ENCODE measurements at places on chromosomes 4 and X.

GRCh38 chr4:76764251-76764650 is 133.7 kb downstream of the SOWAHB start:
- peak overlapping the region; percentile 6 for H3K27ac ChIP-seq
- H3K27me3 ChIP-seq, result no peaks in the 10 kb centered on the region
- H3K36me3 ChIP-seq, result peaks cover 30% of the 10 kb centered on the region
- H3K4me1 ChIP-seq, result peaks cover 33% of the 10 kb centered on the region
- H3K4me3 ChIP-seq, result no peak overlapping the region

GRCh38 chr4:139734201-139734874 is 68.7 kb downstream of the MGST2 start:
- peaks cover 55% of the 10 kb centered on the region for H3K4me1 ChIP-seq
- H3K4me3 ChIP-seq, result peak overlapping the region; percentile 80
- DNase-seq, result no peak
- H3K27me3 ChIP-seq, result no peaks in the 10 kb centered on the region

GRCh38 chrX:12972243-12972642 is 2.7 kb upstream of the TMSB4X start:
- H3K27ac ChIP-seq, result no peak overlapping the region
- peaks cover 3% of the 10 kb centered on the region for H3K27me3 ChIP-seq
- DNase-seq, result no peak
- no peak overlapping the region for H3K4me3 ChIP-seq
- peaks cover 14% of the 10 kb centered on the region for H3K36me3 ChIP-seq
- H3K4me1 ChIP-seq, result peaks cover 20% of the 10 kb centered on the region

DNA sequence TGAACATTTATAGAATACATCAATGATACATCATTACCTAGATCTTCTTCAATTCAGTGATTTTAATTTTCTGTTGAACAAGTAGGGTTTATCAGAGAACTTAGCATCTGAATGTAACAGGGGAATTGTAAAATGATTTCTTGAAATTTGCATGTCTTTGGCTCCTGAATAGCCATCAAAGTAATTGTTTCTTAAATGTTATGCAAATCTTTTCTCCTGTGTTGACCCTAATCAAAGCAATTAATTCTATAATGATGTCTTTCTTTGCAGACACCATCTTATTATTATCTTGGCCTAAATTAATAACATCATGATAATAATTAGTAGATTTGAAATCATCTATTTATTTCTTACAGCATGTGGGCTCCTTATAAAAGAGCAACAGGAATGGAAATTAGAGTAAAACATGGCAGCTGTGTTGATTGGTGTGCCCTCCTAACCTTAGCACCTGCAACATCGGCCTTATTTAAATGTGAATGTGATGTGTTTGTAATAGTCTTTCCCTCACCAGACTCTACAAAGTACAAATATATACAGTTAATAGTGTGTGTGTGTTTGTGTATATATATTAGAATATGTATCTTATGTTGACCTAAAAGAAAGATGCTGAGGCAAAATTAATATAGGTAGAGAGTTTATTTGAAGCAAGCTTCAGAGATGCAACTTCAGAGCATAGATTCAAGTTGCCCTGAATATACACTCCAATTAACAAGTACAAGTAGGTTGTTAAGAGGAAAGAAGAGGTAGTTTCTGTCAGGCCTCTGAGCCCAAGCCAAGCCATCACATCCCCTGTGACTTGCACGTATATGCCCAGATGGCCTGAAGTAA is 328.0 kb upstream of the TECRL start:
- no peaks in the 10 kb centered on the region for H3K27me3 ChIP-seq
- H3K36me3 ChIP-seq, result no peaks in the 10 kb centered on the region
- H3K27ac ChIP-seq, result no peak overlapping the region

- DNase-seq, result no peak
- no peak overlapping the region for H3K27ac ChIP-seq
- H3K36me3 ChIP-seq, result no peaks in the 10 kb centered on the region
- peaks cover 3% of the 10 kb centered on the region for H3K27me3 ChIP-seq
- no peak overlapping the region for H3K4me3 ChIP-seq
Measured at GRCh38 chr4:62571494-62571893, 1371.4 kb downstream of the ADGRL3 start.

DNA sequence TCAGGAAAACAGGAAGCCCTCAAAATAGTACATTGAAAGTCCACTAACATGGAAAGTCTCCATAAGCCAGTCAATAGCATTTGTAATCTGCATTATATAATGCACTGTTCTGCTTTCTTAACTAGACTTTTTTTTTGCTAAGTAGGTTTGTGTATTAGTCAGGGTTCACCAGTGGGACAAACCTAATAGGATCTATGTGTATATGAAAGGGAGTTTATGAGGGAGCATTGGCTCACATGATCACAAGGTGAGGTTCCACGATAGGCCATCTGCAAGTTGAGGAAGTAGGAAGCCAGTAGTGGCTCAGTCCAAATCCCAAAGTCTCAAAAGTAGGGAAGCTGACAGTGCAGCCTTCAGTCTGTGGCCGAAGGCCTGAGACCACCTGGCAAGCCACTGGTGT is 116.0 kb downstream of the MXRA5 start:
- no peak for DNase-seq
- H3K36me3 ChIP-seq, result no peaks in the 10 kb centered on the region
- no peak overlapping the region for H3K27ac ChIP-seq
- no peaks in the 10 kb centered on the region for H3K27me3 ChIP-seq
- H3K4me3 ChIP-seq, result no peak overlapping the region
- H3K4me1 ChIP-seq, result peaks cover 25% of the 10 kb centered on the region

GRCh38 chr4:123706973-123707372 is 310.4 kb downstream of the SPRY1 start:
- H3K27ac ChIP-seq, result no peak overlapping the region
- H3K4me3 ChIP-seq, result no peak overlapping the region
- no peaks in the 10 kb centered on the region for H3K27me3 ChIP-seq

DNA sequence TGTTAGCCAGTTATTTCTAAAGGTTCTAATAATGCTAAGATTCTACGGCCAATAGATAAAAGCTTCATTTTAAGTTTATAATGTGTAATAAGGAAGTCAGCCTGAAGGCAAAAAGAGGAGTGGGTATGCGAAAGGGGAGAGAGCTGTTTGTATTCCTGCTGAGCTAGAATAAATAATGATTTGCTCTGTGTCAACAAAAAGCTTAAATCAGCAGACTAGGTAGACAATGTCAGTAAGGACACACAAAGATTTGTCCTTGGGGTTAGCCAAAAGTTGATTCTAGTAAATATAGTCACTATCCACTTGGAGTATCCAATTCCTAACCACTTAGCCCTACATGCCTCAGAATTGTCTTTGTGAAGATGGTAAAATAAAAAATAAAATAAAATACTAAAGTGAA is 90.3 kb upstream of the GRIA3 start:
- no peaks in the 10 kb centered on the region for H3K36me3 ChIP-seq
- no peak overlapping the region for H3K27ac ChIP-seq
- no peak for DNase-seq
- no peaks in the 10 kb centered on the region for H3K27me3 ChIP-seq
- H3K4me1 ChIP-seq, result no peaks in the 10 kb centered on the region

- no peaks in the 10 kb centered on the region for H3K27me3 ChIP-seq
- H3K27ac ChIP-seq, result no peak overlapping the region
- H3K4me1 ChIP-seq, result no peaks in the 10 kb centered on the region
- no peaks in the 10 kb centered on the region for H3K36me3 ChIP-seq
Measured at GRCh38 chrX:68175562-68175961, 257.7 kb downstream of the OPHN1 start.

DNA sequence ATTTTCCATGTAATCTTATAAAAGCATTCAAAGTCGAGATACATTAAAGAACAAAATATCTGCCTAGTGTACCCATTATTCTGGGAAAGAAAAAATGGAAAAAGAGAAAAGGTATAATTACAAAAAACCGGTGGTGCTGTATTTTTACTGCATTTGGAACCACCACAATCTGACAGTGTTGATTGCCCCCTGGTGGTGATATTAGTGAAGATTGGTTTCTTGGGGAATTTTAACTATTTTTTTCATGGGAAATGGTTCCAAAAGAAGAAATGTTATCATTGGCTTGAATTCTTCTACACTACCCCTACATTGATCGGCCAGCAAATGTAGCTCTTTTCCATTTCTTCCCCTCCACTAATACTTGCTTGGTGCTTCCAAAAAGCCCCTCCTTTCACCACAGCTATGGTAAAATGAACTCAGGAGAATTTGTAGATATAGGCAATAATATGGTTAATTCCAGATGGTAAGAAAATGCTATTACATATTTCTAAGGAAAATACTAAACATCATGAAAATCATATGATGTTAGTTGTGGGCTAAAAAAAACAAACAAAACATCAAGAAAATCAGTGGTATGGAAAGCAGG is 50.0 kb downstream of the COX18 start:
- no peaks in the 10 kb centered on the region for H3K36me3 ChIP-seq
- no peak overlapping the region for H3K4me3 ChIP-seq
- H3K27me3 ChIP-seq, result peaks cover 10% of the 10 kb centered on the region
- no peak overlapping the region for H3K27ac ChIP-seq
- H3K4me1 ChIP-seq, result no peaks in the 10 kb centered on the region
- DNase-seq, result no peak
